NCI-H748 treated with DMSO at 0.1 percent for 48 hours (cell line): ENCODE measurements at places on chromosomes 3 and 15.

DNA sequence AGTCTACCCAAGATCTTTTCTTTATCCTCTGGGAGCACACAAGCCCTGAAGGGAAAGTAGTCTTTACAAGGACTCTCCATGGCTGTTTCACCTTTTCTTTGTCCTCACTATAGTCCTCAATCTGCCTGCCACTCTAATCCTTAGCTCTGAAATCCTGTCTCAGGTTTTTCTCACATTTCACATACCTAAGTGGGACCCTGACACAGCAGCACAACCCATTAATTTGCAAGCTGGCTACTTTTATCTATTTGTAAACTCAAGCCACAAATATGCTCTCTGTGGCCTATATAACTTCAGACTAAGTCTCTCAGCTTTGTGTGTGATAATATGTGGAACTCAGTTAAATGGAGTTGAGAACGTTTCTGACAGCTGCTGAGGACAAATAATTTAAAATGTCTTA is 19.8 kb downstream of the SIN3A start:
- no peak for DNase-seq

DNA sequence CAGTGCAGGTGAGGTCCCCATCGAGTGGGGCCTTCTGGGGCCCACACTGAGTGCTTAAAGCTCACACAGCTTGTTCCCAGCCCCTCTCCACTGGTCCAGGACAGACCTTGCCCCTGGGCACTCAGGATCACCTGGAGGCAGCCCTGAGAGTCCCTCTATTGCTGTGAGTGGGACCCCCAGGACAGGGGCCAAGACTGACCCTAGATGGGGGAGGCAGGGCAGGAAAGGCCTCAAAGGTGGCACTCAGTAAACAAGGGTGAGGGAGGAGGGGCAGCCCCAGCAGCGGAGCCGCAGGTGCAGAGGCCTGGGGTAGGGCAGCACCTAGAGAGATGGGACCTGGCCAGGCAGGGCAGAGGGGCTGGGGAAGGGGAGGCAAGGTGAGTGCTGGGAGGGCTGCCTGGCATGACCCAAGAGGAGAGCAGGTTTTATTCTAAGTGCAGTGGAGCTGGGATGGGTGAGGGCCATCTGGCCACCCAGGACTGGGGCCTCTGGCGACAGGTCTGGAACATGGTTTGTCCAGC is 27.9 kb downstream of the CFAP100 start:
- no peak for DNase-seq

GRCh38 chr3:129601713-129602112 is 4.8 kb downstream of the PLXND1 start:
- no peak for DNase-seq

DNA sequence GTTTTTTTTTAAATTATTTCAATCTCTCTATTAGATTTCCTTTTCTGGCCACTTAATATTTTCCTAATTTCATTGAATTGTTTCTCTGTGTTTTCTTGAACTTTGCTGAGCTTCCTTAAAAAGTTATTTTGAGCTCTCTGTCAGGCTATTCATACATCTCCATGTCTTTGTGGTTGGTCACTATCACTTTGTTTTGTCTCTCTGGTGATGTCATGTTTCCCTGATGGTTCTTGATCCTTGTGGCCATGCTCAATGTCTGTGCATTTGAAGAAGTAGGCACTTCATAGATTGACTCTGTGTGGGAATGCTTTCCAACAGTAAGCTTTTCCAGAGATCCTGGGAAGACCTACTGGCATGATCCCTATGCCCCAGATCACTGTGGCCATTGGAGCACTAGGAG is 18.6 kb downstream of the CD200R1 start:
- DNase-seq, result no peak

DNA sequence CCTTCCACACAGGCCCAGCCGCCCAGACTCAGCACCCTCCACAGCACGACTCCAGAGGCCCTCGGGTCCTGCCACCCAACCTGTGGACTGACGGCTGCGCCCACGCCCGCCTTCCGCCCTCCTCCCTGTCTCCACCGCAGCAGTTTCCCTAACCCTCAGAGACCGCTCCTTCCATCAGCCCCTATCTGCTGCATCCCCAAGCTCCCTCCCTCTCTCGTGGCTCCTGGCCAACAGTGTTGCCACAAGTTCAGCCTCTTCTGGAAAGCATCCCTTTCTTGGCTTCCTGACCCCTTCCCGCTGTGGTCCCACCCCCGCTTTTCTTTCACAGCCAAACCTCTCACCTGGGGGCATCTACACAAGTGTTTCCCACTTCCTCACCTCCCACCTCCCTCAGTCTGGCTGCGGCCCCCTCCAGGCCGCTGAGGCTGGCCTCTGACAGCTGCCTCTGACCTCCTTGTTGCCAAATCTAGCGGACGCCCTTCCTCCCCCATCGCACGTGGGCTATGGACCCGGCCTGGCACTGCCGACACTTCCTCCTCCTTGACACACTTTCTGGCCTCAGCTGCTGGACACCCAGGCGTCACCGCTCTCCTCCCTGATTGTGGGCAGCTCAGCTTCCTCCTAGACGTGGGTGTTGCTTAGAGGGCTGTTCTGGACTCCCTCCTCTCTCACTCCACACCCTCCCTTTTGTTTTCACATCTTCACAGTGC is 168.8 kb upstream of the TLE3 start:
- DNase-seq, result no peak

GRCh38 chr3:103499967-103500366 is 1065.2 kb downstream of the ZPLD1 start:
- no peak for DNase-seq

DNA sequence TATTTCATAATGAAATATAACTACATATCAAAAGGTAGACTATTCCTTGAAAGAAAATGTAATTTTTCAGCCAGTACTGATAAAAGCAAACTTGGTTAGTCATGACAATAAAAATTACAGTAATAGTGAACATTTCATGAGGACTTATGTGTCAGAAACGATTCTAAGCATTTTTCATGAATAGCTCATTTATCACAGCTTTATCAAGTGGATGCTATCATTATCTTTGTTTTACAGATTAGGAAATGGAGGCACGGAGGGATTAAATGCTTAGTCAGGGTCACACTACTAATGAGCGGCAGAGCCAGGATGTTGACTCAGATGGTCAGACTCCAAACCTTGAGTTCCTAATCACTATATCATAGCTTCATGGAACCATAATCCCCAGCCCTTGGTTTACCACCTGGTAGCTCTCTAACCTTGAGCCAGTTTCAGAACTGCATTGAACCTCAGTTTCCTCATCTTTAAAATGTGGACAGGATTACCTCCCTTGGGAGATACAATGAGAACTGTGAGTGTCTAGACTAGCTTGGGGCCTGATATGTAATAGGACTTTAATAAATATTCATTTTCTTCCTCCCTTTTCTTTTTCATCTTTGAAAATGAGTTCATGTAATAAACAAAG is 85.4 kb downstream of the TNIK start:
- no peak for DNase-seq

DNA sequence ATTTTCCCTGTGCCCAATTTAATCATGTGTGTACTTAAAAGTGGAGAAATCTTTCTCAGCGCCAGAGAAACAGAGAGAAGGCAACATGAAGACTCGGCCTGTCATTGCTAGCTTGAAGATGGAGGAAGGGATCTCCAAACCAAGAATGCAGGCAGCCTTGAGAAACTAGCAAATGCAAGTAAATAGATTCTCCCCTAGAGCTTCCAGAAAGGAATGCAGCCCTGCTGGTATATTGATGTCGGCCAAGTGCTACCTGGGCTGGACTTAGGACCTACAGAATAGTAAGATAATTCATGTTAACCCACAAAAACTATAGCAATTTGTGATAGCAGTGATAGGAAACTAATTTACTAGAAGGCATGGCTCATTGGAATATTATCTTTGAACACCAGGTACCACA is 150.9 kb upstream of the ABI3BP start:
- DNase-seq, result no peak

DNA sequence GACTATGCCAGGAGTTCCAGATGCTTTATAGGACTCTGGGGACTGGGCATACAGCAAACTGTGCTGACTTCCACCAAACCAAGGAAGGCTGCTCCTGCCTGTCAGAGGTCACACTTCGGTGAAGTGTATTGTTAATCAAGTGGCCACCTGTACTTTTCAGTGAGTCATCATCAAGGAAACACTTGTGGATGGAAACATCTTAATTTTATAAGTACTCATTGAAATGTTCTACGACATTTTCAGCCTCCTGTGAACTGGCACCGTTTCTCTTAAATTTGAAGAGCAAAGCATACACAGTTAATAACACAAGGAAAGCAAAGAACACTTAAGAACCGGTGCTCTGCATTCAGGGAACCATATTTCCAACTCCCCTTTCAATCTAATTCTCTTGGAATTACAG is 801.7 kb upstream of the DPPA4 start:
- no peak for DNase-seq

- no peak for DNase-seq
Measured at GRCh38 chr15:69794645-69795469, 302.9 kb downstream of the TLE3 start.

DNA sequence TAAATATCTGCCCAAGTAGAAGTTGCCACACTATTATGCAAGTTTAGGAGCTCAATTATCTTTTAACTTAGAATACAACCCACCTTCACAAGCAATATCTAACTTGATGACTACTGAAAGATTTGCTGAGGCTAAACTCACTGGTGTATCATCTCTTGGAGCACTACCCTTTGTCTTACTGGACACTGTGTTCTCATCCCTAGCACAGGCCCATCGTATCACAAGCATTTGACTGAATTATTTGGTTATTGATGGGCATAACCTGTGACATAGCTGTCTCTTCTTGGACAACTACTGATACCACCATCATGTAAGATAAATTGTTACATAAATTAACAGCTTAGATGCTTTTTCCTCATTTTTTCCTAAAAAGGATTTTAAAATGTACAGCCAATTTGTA is 216.2 kb upstream of the THBS1 start:
- DNase-seq, result no peak

DNA sequence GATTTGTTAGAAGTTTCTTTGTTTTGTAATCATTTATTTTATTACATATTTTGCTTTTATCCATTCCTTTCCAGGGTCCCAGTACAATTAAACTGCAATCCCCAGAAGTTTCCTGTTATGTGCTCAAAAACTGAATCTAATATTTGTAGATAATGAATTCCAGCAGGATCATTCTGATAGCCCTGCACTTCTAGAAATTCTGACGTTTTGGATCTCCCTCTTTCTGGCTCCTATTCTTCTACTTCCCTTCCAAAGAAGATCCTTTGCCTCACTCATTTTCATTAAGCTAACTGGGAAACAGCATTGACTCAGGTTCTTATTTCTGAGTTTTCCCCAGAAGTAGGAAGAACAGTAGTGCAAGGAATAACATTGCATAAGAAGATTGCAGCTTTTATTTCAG is 9.9 kb downstream of the P3H2 start:
- no peak for DNase-seq

- DNase-seq, result no peak
Measured at GRCh38 chr15:62899090-62899493, 143.5 kb upstream of the TPM1 start.

DNA sequence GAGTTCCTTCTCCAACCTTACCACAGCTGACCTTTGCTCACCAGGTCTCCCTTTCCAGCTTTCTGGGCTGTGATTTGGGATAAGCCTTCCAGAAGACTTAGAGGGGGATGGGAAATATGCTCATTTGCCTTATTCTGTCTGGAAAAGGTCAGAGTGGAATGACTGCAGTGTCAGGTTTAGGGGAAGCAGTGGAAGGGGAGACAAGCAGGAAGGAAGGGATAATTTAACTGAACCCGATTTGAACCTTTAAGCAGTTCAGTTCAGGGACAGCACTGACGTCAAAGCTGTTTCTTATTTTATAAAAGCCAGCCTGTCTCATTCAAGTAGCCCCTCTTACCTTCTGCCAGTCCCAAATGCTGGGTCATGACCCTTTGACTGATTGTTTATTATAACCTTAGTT is 418.4 kb upstream of the RARB start:
- DNase-seq, result no peak

GRCh38 chr15:81492331-81492968 is 118.4 kb upstream of the TMC3 start:
- no peak for DNase-seq

- no peak for DNase-seq
Measured at GRCh38 chr15:26132811-26133210, 269.7 kb upstream of the ATP10A start.

DNA sequence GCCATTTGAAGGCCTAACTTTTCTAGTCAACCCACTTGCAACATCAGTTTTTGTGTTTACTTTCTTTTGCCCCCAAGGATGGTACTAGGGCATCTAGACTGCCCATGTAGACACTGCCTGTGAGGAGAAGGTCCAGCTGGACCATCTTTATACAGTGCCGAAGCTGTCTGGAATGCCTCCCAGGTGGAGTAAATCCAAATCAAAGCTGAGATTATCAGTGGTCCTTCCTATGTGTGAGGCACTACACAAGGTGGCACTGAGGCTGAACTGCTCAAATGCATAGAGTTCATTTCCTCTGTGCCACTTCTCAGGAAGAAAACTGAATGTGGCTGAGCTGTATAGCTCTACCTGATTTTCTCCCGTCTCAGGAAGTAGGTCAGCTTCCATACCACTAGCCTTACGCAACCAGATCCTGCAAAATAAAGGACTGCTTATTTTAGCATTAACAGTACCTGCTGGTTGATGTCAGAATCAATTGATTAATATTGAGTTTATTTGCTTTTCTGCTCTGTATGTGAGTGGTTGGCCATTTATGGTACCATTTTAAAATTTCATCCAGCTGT is 106.1 kb downstream of the GHSR start:
- DNase-seq, result no peak

DNA sequence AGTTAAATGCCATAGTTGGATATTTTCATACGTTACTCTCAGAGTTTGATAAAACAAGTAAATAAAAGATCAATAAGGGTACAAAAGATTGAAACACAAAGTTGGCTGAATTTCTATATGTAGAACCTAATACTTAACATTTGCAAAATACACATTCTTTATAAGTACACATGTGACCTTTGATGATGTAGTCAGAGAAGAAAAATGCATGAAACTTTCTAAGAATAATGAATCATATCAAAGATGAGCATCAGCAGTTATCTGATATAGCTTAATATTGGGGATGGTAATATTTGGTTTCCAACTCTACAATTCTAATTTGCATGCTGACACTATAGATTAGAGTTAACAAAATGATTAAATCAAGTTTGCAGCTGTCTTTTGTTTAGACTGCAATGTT is 188.0 kb upstream of the TGFBR2 start:
- DNase-seq, result no peak

GRCh38 chr15:34353627-34354026 is 10.5 kb downstream of the NUTM1 start:
- DNase-seq, result no peak

GRCh38 chr3:181933052-181933618 is 221.4 kb downstream of the SOX2 start:
- DNase-seq, result no peak

GRCh38 chr15:51735228-51736010 is 2.0 kb downstream of the LYSMD2 start:
- DNase-seq, result no peak

DNA sequence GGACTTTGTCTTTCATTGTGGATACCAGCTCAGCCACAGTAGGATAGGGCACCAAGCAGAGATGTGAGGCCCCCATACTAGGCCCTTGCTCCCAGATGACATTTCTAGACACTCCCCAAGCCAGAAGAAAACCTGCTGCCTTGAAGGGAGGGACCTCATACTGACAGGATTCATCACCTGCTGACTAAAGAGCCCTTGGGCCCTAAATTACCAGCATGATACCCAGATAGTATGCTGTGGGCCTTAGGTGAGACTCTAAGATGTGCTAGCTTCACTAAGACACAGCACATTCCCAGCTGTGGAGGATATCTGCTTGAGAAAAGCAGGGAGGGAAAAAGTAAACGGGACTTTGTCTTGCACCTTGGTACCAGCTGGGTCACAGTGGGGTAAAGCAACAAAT is 324.0 kb downstream of the TBL1XR1 start:
- DNase-seq, result no peak

- DNase-seq, result no peak
Measured at GRCh38 chr3:183937601-183938286, 53.1 kb upstream of the PARL start.
